ENCODE measurements at places on chromosomes 1 and 21.

DNA sequence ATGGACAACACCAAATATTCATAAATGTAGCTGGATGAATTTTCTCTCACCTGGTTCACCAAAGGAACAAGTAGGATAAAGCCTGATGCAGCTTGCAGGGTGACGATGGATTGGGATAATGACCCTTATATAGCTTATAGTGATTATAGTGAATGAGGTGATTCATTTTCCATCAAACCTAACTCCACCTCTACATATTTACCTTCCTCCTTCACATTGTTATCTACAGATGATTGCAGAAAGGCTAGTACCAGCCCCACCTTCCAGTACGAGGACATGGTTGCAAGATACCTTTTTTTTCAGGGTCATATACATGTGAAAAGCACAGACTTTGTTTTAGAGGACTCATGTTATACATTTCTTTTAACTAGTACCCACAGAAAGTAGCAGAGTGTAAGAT lies at the start of gene FLG2:
FLG2 (minus strand) TSS at position 101 of the 400 bp plus-strand sequence. CDS start 1,122 bp downstream, outside the sequence.
- no peak for DNase-seq

- no peak for DNase-seq
These were observed 132.3 kb downstream of the GABPA start for GRCh38 chr21:25867061-25867460.

GRCh38 chr1:47984175-47984789 lies 12.9 kb downstream of the TRABD2B start:
- no peak for DNase-seq

- peak; percentile 90 for DNase-seq
These were observed 61.6 kb downstream of the DHRS3 start for GRCh38 chr1:12556368-12556930.

DNA sequence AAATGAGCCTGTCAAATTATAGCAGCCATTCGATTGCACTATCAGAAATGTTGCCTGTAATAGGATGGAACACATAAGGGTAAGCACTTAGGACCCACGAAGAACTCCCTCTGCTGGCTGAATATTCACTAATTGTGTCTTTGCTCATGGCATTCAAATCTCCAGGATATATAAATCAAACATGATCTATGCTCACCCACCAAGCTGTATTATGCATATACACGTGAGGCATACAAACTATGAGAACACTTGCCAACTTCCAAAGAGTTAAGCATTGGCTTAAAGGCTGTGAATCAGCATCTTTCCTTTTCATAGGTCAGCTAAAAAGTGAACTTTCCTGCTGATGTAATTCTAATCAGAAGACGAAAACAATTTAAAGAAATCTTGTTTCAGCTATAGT lies 34.5 kb downstream of the TMPRSS15 start:
- no peak for DNase-seq

Data from AG09319 (cell line).